C1 segment of cervical spinal cord (tissue), 14 donors: ENCODE measurements at places on chromosomes 3 and 15.

- peak; percentile 48 for DNase-seq
These were observed 728 bp downstream of the CRTC3 start for GRCh38 chr15:90530250-90531051.

DNA sequence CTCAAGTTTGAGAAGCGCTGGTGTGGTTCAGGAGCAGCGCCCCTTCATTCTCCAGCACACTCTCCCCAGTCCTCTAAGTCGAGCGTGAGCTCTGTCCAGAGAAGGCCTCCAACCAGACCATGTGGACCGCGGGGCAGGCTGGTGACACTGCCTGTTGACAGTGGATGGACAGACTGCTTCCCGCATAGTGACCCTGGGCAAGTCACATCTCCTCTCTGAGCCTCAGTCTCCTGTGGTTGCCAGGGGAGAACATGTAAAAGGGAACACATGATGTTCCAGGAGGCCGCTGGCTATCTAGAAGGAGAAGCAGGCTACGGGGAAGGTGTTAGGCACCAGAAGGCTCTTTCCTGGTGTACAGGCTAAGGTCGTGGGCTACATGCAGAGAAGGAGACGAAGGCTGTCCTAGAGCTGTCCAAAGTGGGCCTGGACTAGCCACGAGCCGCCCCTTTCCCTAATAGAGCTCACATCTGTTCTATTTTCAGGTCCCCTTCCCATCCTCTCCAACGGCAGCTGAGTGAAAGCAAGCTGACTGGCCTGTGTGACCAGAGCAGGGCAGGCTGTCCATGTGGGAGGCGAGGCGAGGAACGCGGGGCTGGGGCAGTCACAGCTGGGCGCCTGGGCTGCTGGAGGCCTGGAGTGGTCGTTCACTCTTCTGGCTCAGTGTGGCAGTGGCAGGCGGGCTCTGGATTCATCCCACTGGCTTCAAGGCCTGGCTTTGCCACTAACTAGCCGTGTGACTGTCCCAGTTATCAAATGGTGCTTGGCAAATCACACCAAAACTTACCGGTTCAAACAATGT lies 11.1 kb downstream of the ISG20 start:
- no peak for DNase-seq

- DNase-seq = no peak
These were observed 2.0 kb upstream of the RPUSD2 start for GRCh38 chr15:40567111-40567510.

DNA sequence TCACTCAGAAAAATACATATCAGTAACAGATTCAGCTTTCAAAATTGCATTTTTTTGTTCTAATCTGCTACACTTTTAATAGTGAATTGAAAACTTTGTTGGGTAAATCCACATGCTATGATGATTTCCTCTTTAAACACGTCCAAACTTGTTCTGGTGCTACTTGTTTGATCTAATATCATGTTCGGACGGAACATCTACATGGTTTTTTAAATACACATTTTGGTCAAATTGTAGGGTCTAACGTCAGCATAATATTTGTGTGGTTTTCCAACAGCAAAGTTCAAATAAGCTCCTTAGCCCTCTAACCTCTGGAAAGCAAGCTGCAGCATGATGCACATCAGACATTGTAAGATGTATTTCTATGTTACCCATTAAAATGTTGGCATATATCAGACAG lies 98.5 kb upstream of the OSTN start:
- DNase-seq = no peak

GRCh38 chr15:68349151-68349550 lies 71.6 kb downstream of the FEM1B start:
- no peak for DNase-seq

DNA sequence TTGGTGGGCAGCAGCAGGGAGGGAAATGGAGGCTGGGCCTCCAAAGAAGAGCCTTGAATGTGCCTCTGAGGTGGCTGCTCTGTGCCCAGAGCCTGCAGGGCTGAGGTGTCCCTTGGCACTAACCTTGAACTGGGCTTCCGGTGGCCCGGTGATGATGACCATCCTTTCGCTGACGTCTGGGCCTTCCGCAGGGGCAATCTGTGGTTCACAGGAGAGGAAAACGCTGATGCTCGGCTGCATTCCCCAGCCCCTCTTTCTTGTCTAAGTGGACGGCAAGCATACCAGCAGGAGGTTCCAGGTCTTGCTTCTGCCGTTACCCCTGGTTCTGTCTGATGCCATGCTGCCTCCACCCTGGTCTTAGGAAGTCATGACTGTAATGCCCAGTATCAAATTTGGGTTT lies 65.9 kb downstream of the SENP2 start:
- DNase-seq = no peak

DNA sequence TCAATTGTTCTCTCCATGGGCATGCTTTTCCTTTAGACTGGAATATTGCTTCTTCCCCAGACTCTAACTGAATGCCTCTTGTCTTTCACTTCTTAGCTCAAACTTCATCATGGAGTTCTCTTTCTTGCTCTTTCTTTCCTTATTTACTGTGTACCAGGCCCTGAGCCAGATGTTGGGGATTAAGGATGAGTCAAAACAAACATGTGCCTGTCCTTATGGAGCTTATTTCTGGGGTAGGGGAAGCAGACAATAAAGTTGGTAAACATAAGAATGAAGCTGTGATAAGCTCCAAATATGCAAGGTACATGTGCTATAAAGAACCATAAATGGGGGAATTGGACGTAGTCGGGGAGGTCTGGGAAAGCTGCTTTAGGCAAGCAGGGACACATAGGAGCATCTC lies 145.8 kb downstream of the ALDH1A2 start:
- no peak for DNase-seq

- no peak for DNase-seq
These were observed 537.7 kb upstream of the MDFIC2 start for GRCh38 chr3:70849911-70850699.

GRCh38 chr15:70201425-70201775 lies 103.7 kb upstream of the TLE3 start:
- no peak for DNase-seq

DNA sequence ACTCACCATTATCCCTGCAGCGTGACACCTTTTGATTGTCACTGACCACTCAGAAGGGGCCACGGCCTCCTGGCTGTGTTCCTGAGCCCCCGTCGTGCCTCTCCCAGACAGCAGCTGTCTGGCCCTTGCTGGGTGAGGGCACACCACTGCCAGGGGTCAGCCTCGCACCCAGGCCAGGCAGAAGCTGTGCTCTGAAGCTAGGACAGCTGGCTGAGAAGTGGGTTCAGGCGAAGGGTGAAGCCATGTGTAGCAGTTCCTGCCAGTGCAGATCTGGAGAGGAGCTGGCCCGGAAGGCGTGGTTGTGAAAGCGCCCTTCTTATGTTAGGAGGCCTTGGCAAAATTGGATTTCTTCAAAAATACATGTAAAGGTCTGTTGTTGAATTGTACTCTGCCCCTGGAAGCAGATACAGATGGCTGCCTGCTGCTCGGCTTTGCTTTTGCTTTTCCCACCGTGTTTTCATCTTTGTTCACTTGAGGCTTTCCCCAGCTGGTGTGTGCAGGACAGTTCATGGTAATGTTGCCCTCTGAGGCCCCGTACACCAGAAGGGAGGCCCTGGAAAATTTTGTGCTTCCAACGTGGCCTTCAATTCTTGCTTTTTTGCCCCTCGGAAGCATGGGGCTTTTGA lies 49.1 kb downstream of the KLHL25 start:
- no peak for DNase-seq

- DNase-seq = no peak
These were observed 134.4 kb downstream of the TMCO5A start for GRCh38 chr15:38068626-38069391.

DNA sequence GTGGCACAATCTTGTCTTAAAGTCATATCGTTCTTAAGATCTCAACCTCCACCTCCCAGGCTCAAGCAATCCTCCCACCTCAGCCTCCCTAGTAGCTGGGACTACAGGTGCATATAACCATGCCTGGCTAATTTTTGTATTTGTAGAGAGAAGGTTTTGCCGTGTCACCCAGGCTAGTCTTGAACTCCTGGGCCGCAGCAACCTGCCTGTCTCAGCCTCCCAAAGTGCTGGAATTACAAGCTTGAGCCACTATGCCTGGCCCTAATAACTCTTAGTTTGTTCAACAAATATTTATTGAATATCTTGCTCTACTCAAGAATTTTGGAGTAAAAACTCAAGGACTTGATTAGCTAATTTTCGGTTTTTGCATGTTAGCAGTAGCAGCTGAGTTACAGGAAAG lies 19.4 kb upstream of the EDEM1 start:
- no peak for DNase-seq

GRCh38 chr15:70048578-70049514 lies 48.9 kb downstream of the TLE3 start:
- DNase-seq = no peak

GRCh38 chr15:65110676-65111292 lies 4.2 kb downstream of the UBAP1L start:
- DNase-seq = no peak

DNA sequence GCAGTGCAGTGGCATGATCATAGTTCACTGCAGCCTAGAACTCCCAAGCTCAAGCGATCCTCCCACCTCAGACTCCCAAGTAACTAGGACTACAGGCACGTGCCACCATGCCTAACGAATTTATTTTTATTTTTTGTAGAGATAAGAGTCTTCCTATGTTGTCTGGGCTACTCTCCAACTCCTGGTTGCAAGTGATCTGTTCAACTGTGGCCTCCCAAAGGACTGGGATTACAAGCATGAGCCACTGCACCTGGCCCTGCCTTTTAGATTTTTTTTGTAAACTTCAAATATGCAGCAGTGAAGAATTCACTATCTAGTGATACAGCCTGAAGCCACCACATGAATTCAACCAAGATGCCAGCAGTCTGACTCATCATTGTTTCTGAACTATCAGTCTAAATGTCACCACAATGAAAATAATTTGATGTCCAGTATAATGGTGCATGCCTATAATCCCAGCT lies 32.7 kb downstream of the UBXN7 start:
- DNase-seq = no peak

DNA sequence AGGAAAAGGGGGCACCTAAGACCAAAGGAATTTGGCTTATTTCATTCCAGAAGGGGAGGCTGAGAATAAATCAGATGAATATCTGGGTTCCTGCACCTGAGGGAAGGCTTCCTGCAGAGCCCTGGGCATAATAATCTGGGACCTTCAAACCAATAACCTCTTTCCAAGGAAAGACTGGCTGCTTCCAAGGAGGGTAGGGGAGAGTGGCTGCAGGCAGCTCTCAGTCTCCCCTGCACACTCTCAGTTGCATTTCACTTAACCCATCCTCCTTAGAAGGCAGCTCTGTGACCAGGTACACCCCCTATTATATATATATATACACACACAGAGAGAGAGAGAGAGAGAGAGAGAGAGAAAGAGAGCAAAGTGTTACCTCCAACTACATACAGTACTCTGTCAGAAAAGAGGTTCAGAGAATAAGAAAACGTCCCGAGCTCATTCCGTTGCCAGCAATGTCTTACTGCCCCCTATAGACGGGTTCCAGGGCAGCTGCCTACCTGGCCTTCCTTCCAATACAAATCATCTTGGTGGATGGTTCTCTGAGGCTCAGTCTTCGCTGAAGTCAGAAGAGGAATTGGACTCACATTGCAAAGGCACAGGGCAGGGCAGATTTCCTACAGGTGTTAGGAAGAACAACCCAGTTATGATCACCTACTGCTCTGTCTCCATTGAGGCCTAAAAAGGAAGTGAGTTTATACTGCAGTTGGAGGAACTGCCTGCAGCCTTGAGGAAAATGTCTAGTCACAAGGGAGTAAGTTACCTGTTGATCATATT lies 26.1 kb downstream of the CAPN3 start:
- DNase-seq = no peak

DNA sequence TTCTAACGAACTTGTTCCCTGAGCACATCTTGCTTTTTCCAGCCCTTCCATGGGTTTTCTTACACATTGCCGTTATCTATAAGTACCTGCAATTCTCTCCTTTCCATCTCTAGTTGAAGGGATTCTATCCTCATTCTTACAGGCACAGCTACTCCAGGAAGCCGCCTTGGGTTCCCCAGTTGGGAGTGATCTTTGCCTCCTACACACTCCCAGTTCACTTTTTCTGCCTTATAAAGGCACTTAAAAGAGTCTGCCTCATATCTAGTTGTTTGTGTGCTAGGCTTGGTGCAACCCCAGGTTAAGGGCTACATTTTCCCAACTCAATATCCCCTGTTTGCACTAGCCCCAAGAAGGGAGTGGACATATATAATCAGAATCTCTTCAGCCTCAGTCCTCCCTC lies 44.0 kb upstream of the IREB2 start:
- no peak for DNase-seq

DNA sequence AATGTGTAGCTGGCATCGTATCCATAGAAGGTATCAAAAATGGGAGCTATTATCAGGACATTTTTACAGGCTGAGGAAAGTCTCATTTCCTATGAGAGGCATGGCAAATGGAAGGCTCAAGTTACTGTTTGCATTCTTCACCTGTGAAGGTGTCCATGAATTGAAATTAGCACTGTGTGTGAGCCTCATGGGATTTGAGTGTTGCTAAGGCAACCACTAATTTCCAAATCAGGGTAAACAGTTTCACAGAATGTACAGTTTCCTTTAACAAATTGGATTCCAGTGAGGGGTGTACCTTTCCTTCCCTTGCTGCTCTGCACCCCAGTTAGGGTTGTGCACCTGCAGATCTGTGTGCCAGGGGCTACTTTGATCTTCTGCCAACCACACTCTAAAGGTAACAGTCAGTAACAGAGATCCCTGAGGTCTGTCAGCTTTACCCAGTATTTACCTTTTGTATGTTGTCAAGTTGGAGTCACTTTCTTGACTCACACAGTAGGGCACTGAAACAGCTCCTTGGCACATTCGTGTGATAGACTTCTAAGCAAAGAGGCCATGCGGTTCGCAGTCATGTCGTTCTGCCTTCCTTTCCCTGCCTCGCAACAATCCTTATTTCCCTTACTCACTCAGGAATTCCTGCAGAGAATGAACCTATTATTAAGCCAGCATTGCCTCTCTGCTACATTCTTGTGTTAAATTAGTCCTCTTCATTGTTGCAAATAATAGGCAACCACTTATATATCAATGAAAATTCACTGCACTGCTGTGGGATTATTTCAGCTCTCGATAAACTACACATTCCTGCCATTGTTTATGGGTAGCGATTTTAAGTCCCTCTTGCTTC lies 129.8 kb upstream of the GBE1 start:
- no peak for DNase-seq

DNA sequence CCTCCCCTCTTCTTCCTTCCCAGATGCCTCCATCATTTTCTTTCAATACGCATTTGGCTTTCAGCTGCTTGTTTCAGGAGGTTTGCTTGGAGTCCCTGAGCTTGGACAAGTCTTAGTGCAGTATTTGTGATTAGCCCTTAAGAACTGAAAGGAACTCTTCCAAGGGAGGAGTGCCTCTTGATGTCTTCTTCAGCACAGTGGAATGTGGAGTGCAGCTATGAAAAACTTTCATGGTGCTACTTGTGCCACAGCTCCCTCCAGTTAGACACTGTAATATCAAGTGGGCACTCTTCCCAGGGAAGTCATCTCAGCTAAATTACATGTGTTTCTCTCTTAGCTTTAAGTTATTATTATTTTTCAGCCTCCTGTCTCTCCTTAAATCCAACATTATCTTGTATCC lies 173.1 kb downstream of the NECTIN3 start:
- DNase-seq = no peak
